ENCODE measurements at places on chromosomes 4 and X. TPM values are rescaled to one million over a fixed set of nuclear protein-coding genes. Genes with fewer than 3 reads are reported as not detected.

- DNase-seq = no peak
Observed at GRCh38 chr4:182265881-182266280, 22.7 kb downstream of the TENM3 start.

DNA sequence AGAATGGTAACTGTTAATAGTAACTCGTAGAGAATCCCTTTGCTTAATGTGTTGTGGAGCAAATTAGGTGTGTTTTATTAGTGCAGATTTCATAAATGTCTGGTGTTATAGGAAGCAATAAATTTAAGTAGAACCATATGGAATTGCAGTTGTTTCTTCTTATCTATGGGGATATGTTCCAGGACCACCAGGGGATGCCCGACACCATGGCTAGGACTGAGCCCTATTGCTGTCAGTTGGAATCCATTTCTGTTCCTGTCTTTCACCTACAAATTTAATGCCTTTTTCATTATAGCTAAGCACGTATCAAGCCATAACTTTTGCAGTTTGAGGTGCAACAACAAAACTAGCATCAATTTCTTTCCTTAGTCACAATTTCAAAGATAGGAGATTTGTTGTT, 72.5 kb downstream of the DDIT4L start:
- DNase-seq = no peak

DNA sequence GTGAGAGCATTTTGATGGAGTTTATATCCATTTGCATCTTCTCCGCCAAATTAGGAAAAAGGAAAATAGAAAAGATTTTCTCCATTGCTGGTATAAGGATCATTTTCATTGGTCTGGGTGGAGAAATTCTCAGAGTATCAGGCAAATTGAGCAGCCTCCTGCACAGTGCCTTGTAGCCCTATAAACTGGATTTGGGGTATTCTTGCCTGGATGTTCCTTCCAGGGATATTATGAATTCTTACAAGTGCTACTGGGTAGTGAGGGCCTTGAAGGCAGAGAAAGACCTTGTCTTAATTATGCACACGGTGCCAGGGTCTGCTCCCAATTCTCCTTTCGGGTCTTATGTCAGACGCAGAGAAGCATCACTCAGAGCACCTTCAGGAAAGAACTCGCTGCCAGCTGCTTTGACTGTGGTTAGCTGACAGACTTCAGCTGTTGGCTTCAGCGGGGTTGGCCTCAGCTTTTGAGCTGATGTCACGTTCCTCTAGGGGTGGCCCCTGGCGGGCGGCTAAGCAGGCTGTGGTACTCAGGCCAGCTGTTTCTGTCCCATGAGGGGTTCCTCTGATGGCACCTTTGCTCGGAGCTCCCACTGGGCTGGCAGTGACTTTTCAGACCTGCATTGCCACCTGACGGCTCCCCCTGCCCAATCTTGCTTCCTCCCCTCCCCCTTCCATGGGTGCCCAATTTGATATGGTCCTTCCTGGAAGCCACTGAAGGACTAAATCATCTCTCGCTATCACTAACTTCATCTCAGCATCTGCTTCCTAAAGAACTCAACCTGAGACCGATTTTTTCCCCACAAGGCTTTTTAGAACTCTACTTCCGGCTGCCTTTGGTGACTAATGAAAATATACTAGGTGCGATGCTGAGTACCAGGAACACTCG, 519.5 kb downstream of the BCOR start:
- DNase-seq = peak; percentile 46

DNA sequence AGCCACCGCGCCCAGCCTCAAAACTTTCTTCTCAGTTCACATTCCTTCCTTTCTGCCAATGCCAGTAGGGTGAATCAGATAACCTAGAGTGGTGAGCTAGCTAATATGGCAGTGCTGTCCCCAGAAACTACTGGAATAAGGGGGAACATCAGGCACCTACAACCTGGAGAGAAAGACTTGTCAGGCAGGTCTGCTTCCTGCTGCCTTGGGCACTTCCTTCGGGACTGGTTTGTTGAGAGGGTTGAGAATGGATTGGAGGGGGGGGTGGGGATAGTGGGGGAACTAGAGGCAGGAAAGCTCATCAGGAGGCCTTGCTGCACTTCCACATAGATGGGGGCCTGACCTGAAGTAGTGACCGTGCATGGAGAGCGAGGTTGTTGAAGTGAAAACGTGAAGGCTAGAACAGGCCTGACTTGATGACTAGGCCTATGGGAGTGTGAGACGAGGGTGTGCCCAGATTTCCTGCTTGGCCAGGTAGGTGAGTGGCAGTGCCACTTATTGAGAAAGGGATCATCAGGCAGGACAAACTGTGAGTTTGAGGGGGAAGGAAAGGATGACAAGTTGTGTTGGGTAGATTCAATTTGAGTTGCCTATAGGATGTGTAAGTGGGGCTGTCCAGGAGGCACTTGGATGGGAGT, 33.4 kb downstream of the SLC25A5 start:
- DNase-seq = no peak

DNA sequence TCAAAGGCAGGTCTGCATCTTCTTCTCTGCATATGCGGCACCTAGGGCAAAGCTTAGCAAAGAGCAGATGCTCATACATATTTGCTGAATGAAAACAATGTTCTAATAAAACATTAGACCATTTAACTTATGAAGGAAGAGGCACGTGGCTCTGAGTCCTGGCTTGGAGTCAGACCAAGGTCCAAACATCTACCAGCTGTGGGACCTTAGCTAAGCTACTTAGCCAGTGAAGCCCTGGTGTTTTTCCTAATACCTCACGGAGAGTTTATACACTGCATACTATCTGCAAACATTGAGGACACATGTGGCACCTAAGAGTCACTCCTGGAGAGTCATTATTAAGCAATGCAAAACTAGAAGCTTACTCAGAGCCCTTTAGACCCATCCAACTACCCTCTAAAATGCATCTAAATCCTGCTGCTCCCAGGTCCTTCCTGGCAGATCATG, 9.0 kb downstream of the PDGFC start:
- no peak for DNase-seq

DNA sequence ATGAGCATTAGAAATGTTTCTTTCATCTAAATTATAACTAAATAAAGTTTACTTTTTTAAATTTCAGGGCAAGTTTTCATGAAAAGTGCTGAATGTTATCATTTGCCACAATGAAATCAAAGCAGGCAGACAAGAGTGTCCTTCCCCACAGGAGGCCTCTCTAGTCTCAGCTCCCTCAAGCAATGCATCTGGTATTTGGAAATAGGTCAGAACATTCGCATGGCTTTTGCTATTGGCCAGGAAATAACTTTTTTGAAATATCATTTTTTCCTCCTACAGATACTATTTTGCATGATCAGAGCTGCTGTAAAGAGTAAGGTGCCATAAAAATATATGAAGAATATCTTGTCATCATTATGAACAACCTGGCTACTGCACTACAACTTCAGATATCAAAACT, 41.1 kb downstream of the MAD2L1 start:
- DNase-seq = no peak

DNA sequence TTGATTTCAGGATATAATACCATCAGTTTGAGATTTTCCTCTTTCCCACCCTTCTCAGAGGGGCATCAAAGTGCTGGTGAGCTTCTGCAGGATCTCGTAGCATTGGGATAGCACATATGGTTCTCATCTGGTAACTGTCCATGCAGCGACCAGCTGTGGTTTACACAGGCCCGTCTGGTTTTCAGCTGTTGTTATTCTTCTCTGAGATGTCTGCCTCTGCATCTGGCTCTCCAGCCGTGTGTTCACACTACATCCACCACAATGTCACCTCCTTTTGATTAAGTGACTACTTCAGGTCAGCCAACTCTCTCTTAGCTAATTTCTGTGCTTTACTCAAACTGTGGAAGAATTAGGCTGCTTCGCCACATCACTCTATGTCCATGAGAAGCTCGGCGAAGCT, 676.7 kb upstream of the TENM3 start:
- no peak for DNase-seq

GRCh38 chr4:53196882-53197771, 168.7 kb downstream of the SCFD2 start:
- DNase-seq = peak; percentile 74

- DNase-seq = no peak
Observed at GRCh38 chr4:169716677-169717076, 41.1 kb downstream of the HPF1 start.

DNA sequence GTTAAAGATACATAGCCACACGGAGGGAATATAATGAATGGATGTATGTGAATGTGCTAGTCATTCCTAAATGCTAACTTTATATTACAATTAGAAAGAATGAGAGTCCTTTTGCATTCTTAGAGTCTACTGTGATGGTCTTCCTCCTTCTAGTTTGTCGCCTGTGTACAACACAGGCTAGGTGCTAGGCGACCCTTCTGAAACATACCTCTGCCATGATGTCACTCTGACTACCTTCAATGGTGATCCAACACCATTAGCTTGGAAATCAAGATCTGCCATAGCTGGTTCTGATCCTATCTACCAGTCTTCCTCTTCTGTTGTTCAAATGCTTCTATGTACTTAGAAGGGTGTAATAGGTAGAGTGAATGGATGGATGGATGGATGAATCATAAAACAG, 151.2 kb downstream of the MGST2 start:
- DNase-seq = no peak

DNA sequence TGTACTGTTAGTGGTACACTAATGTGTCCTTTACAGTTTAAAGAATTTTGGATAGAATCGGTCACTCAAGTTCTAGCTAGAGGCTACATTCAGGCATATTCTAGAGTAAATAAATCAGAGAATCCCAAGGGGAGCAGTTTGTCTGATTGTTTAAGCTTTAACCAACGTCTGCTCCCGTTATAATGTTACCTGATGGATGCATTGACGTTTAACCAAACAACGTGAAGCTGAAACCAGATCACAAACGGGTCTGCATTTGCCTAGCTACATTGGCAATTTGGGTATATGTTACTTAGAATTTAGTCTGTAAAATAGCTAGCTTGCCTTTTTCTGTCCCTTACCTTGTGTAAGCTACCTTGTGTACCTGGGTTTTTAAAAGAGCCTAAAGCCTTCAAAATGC, 1.6 kb downstream of the PI4K2B start:
- no peak for DNase-seq

LUZP4 gene
- total RNA-seq = not detected

DCLK2 gene
- total RNA-seq = 0.31 TPM

JAKMIP1 gene
- total RNA-seq = 16.4 TPM

TMPRSS11D gene
- total RNA-seq = not detected

GPRASP3 gene
- 2.6 TPM for total RNA-seq

SPANXN4 gene
- not detected for total RNA-seq

NKX3-2 gene
- not detected for total RNA-seq

SLC9B2 gene
- total RNA-seq = 17.9 TPM

PFKFB1 gene
- 0.39 TPM for total RNA-seq
